ENCODE measurements at places on chromosomes 13 and 19.

DNA sequence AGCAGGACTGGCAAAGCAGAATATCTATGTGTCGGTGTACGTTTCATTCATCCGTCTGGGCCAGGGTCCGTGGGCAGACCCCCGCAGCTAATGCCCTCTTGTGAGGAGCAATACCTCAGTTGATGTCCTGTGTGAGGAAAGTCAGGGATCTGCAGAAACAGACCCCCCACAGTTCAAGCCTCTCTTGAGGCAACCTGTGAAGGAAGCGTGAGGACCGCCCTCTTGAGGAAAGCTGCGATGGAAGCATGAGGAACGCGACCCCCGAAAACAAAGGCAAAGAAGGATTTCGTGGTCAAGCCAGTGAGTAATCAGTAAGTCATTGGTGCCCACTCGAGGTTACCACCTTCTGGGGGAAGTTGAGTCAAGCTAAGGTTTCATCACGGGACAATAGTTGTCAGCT is 20.9 kb upstream of the ZNF83 start:
- DNase-seq = no peak

DNA sequence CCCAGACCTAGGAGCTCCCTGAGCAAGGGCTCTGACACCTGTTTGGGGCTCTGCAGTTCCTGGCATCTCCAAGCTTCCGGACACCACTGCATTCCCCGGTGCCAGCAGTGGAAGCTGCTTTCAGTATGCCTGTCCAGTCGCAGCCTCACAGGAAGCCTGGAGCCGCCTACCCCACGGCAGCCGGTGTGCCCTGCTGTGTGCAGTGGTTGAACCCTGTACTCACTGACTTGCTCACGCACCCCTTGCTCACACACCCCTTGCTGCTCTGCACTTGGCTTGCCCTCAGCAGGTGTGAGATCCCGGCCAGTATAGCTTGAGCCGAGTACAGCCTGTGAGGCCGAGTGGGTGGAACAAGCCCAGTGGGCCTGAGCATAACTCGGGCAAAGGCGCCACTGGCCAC is 70.3 kb downstream of the PIBF1 start:
- DNase-seq = no peak

DNA sequence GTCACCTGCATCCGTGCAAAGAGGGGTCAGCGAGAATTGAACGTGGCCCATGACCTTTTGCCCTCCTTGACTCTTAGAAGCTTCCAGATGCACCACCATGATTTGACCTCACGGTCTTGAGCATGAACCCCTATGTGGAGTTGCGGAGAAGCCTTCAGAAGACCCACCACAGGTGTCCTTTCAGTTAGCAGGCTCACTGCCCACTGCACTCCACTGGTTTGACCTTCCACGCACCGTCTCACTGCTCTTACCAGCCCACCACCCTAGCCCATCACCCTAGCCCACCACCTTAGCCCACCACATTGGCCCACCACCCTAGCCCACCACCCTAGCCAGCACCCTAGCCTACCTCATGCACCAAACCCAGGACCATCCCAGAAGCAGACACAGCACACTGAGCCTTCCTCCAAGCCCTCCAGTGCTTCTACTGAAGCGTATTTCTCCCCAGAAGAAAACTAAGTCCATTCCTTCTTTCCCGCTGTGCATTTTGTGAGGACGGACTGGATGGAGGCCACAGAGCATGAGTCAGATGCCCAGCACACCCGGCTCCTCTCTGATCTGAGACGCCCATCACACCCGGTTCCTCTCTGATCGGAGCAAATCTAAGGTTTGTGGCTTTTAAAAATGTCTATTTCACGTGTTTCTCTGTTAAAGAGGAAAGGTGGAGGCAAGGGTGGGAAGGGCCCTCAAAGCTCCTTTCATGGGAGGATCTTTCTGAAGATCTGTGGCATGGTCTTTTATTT is 45.8 kb downstream of the SOX1 start:
- DNase-seq = no peak

GRCh38 chr13:110351636-110352420 is 44.7 kb downstream of the COL4A2 start:
- DNase-seq = no peak

DNA sequence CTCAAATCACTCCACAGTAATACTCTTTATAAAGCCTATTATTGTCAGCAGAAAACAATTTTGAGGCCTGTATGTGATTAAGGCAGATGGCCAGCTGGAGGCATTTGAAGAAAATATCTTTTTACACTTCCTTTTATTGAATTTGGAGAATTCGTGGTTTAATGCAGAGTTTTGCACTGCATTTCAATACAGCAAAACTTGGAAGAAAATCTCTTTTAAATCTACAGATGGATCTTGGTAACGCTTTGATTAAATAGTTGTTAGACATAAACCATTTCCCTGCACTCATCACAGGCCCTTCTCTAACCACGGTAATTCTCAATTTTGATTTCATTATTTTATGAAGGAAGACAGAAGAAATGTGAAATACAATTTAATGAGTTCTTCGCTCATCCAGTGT is 185.7 kb downstream of the RFC3 start:
- no peak for DNase-seq

- DNase-seq = no peak
These were observed 230.2 kb downstream of the TSHZ3 start for GRCh38 chr19:31118986-31119385.

DNA sequence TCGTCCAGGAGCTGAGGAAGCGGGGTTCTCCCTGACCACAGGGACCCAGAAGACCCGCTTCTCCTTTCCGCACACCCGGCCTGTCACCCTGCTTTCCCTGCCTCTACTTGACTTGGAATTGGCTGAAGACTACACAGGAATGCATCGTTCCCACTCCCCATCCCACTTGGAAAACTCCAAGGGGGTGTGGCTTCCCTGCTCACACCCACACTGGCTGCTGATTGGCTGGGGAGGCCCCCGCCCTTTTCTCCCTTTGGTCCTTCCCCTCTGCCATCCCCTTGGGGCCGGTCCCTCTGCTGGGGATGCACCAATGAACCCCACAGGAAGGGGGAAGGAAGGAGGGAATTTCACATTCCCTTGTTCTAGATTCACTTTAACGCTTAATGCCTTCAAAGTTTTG is 18.9 kb downstream of the VASP start:
- no peak for DNase-seq

- no peak for DNase-seq
These were observed 9.6 kb upstream of the DGKH start for GRCh38 chr13:42038661-42039456.

- DNase-seq = no peak
These were observed 23.1 kb downstream of the SLC6A16 start for GRCh38 chr19:49301866-49302252.

DNA sequence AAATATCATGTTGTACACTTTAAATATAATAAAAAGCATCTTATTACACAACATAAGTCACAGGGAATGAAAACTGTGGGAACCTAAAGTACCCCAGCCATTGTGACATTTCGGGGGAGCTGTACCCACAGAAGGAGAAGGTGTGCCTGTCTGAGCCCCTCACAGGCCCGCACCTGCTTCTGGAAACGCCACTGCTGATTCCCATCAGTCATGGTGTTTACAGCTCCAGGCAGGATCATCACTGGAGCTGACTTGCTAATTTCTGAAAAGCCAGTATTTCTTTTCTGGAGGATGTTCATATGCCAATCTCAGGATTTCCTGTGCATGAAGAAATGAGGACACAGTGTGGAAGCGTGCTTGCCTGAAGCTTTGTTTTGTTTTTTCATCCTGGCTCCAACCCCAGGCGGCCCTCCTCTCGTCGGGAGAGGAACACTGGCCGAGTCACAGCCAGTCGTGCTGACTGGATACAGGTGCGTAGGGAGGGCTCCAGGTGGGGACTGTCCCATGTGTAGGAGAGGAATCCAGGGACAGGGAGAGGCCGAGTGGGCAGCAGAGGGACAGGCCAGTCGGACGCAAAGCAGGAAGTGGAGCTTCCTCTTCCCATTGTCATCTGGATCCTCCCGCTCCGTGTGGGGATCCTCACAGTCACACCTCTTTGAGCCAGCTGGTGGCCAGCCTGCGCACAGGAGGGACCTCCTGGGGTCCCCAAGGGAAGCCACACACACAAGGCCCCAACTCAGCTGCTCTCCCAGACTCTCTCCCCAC is 4.2 kb upstream of the ATP12A start:
- no peak for DNase-seq

GRCh38 chr13:111302045-111302726 is 18.3 kb upstream of the TEX29 start:
- no peak for DNase-seq

GRCh38 chr13:29791508-29791907 is 58.9 kb downstream of the UBL3 start:
- no peak for DNase-seq

DNA sequence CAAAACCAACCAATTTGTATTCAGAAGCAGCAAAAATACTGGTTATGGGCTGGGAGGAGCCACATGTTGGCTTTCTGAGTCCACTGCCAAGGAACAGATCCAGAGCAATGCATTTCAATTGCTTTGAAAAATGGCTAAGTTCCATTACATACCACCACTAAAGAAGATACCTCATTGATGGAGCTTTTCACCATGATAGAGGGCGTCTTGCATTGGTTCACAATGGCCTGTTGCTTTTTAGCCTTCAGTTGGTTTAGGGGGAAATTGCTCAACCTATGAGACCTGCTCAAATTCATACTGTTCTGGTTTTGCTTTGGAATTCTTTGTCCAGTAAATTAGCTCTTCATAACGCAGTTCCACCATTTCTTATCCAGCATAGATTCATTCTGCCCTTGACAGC is 21.2 kb upstream of the CPB2 start:
- DNase-seq = no peak

DNA sequence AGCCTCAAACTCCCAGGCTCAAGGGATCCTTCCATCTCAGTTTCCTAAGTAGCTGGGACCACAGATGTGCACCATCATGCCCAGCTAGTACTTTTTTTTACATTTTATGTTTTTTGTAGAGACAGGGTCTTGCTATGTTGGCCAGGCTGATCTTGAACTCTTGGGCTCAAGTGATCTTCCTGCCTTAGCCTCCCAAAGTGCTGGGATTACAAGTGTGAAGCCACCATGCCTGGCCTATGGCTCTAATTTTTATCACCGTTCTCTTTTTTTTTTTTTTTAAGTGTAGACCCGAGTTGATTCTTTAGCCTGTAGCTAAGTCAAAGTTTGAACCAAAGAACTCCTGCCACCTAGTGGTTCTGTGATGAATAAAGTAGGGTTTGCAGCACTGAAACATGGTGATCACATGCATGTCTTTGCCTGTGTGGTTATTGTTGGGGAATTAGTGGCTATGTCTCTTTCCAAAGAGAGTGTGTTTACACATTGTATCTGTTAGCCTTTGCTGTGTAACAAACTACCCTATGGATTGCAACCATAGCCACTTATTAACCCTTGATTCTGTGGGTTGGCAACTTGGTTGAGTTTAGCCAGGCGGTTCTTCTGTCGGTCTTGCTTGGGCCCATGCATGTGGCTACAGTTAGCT is 11.6 kb downstream of the NFILZ start:
- DNase-seq = no peak

GRCh38 chr13:63516124-63516523 is 2100.5 kb upstream of the PCDH20 start:
- DNase-seq = no peak
